Brain microvascular endothelial cell (primary cell): ENCODE measurements at places on chromosomes 5 and 9.

DNA sequence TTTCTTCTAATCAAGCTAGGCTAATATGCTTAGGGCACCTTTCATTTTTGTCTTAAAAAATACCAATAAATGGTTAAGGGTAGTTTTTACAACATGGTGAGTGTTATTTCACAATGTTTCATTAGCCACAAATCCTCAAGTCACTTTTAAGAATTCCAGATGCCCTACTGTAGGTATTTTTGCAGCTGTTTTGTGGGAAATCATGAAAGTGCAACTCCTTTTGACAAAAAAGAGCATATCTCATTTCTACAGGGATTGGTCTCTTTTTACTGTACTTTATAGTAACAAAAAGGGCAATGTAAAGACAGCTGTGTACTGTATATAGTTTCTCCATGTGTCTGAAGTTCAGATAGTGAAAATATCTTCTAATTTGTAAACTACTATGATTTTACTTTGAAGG, 28.3 kb upstream of the GAS1 start:
- no peak for DNase-seq

DNA sequence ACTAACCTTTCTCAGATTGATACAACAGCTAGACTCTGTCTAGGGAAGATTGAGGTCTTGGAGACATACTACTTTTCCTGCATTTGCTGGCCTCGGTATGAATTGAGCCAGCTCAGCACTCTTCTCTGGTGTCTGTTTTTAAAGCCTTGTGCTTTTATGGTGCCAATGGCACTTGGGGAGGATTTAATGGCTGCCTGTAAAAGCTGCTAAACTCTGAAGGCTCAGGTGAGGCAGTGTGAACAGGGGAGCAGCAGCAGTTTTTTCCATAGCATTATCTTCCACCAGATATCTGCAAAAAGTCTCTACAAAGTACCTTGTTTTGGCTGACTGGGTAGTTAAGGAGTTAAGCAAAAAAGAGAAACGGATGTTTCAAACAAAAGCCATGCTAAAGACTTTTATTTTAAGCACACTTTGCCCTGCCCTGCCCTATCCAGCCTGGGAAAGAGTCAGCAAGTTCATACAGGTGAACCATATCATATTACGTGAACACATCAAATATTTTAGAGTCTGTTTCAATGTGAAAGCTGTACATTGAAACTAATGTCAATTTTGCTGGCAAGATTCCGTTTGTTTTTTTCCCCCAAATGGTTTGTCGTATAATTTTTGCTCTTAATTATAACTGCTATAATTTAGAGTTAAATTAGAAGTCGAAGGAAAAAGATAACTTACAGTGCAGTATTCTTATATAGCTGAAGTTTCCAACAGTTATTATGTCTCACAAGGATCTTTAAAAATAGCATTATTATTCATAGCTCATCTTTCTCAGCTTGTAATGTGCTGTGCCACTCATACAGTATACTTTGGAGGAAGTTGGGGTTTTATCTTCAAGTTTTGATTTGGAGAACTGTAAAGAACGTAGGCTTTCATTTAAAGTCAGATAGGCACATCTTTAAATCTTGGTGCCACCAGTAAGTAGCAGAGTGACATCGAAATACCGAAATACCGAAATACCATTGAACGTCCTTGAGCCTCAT, 424.1 kb upstream of the CD180 start:
- no peak for DNase-seq

DNA sequence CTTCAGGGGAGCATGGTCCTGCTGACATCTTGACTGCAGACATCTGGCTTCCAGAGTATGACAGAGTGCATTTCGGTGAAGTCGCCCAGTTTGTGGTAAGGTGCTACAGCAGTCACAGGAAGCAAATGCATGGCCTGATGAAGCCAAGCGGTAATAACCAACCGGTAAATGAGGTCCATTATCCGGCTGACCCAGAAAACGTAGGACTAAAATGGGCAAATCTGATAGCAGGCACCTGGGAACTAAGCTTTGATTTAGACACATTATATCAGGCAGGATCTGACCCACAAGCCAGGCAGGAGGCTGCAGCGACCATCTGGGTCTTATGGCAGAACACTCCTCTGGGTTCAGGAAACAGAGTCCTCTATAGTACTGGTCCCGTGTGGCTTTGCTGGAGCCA, 454.6 kb downstream of the GADD45G start:
- no peak for DNase-seq

GRCh38 chr9:137396227-137396626, 26.7 kb downstream of the EXD3 start:
- peak; percentile 96 for DNase-seq

DNA sequence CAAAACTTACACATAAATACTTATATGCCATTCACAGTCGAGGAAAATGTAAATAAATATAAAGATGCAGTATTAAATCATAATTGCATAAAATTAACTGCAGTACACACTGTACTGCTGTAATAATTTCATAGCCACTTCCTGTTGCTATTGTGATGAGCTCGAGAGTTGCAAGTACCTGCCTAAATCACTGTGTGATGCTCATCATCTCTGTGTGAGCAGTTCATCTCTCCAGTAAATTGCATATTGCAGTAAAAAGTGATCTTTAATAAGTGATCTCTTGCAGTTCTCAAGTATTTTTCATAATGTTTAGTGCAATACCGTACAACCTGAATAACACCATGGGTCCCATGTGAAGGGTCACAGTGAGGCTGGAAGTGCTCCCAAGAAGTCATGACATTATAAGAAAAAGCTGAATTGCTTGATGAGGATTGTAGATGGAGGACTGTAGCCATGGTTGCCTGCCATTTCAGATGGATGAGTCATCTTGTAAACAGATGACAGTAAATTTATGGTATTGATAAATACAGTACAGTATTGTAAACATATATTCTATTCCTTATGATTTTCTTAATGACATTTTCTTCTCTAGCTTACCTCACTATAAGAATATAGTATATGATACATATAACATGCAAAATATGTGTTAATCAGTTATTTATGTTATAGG, 34.9 kb downstream of the SYK start:
- DNase-seq, result no peak

- no peak for DNase-seq
Observed at GRCh38 chr5:134226441-134227192, 744 bp upstream of the PPP2CA start.

DNA sequence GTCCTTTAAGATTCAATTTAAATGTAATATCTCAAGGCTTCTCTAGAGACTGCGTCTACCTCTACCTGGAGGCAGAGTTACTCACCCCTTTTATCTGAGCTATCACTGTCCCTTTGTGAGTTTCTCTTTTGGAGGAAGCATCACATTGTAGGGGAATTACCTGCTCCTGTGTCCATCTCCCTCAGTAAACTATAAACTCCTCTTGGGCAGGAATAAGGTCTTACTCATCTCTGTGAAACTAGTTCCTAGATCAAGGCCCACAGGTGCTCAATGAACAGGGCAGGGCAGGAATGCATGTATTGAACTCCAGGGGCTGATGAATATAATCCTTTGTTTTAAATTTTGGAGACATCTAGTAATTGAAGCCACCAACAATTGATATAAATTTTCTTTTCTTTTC, 139.8 kb upstream of the ERCC6L2 start:
- no peak for DNase-seq

- no peak for DNase-seq
Observed at GRCh38 chr5:148922606-148923005, 96.2 kb downstream of the ADRB2 start.

- peak; percentile 43 for DNase-seq
Observed at GRCh38 chr5:91938441-91938840, 555.3 kb upstream of the ARRDC3 start.

GRCh38 chr5:83721953-83722901, 1.6 kb upstream of the HAPLN1 start:
- DNase-seq, result peak; percentile 79

GRCh38 chr5:146959360-146959759, 80.8 kb upstream of the PPP2R2B start:
- no peak for DNase-seq

DNA sequence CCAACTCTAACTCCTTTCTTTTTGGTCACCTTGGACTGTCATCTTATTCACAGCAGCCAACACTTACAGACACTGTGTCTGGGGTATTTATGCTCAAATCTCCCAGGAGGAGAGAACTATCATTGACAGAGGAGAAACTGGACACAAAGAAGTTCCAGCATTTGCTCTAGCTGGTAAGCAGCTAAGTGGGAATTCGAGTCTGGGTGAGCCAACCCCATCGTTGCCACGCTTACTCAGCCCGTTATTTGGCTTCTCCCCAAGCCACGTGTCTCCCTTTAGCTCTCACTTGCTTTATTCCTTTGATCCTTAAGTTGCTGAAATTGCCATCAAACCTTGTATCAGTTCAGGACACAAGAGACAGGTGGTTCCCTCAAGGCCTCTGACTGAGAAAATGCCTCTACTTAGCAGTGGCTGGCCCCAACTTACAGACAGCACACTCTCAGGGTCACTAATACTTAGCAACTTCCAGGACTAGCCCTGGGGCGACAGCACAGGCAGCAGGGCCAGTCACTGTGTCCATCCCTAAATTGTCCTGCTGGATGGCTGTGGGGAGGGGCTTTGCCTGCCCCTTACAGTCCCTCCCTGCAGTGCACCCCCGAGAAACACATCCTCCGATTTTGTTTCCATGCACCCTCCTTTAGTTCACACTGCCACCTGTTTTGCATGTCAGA, 1.4 kb downstream of the SLC36A2 start:
- DNase-seq, result peak; percentile 7

GRCh38 chr5:7500256-7500655, 104.3 kb downstream of the ADCY2 start:
- no peak for DNase-seq

DNA sequence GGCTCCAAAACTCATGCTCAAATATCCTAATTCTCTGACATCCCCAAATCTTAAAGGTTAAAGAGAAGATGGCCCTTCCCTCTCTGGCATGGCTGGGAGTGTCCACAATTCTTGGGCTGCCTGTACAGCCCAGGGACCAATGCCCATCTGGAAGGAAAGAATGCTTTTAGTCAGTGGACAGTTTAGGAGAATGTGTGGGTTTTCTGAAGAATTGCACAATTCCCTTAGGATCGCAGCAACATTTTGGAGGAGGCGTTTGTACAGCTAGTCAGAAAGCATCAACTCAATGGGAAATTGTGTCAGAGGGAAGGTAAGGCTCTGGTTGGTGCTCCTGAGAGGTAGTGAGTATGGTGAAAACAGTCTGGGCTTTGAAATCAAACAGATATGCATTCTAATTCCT, 15.0 kb downstream of the FAM193B start:
- peak; percentile 49 for DNase-seq

DNA sequence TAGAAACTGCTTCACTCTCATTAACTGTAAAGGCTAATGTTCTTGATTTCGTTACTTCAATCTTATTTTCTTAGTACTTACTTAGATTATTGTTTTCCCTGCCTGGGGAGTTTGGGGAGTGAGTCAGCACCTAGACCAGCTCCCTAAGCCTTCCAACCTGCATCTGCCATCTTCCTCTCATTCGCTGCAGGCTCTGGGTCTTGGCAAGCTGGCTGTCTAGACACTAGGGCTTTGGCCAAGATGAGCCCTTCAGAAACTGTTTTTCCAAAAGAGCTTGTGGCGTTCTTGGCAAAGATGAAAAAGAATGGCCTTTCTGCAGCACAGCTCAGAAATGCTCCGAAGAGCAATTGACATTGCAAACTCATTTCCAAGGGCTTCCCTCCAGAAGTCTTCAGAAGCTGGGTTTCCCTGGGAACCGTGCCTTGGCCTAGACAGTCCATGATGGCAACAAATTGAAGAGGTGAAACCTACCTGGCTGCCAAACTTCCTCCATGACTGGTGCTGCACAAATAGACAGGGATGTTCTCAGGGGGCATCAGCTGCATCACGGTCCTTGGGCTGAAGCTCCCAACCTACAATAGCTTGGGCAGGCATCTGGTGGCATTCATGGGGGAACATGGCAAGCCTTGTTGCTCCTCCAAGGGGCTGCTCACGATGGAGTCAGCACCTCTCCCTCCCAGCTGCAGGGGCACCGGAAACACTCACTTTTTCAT, 76.6 kb downstream of the NSUN2 start:
- peak; percentile 22 for DNase-seq

DNA sequence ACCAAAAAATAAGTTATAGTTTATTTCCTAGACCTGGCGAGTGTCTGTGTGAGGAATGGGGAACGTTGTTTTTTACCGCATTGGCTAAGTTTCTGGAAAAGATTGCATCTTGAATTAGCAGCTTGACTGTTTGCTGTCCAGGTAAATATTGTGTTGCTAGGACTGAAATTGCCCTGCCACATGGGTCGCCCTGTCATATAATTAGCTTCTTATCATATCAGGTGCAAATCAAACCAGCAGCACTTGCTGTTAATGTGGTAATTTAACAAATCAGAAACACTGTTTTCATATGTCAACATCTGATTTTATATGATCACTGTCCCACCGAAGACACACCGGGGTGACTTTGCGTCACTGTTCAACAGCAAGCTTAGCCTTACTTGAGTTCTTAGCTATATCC, 63.7 kb upstream of the ZNF622 start:
- no peak for DNase-seq

DNA sequence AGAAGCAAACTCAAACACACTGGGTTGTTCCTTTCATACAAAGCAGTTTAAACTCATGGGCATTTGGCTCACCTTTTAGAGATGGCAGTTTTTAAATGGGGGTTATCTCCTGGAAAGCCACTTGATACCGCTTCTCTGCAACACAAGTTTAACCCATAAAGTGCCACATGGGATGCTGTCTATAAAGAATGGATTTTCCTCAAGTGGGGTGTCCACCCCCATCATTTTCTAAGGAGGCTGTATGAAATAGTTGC, 528 bp upstream of the TRPM3 start:
- no peak for DNase-seq

DNA sequence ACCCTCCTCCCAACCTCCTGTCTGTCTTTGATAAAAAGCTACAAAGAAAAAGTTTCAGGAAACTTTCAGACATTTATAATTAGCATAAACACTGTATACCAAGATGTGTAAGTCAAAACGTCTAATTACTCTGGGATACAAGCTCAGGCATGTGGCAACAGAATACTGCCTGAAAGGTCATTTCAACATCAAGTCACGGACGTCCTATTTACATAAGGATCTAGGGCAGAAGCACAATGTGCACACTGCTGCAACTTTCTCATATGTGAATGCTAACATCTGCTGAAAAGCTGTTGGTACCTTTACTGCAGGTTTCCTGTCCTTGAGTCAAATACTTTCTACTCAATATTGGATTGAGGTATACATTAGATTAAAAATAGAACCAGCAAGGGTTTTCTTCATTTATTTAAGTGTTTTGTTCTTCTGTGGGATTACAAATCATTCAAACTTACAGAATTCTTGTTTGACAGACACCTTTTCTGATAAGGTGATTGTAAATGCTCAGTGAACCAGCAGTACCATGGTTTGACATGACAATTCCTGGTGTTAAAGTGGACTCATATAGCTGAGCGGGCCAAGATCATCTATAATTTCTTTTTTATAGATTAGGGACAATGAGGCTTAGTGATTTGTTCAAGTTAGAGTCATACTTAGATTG, 36.8 kb downstream of the ELL2 start:
- DNase-seq, result no peak

GRCh38 chr5:94409440-94409839, 209.0 kb downstream of the KIAA0825 start:
- DNase-seq, result no peak

- peak; percentile 90 for DNase-seq
Observed at GRCh38 chr9:107548298-107549142, 59.0 kb upstream of the KLF4 start.
